ENCODE measurements at places on chromosomes 1 and 21.

DNA sequence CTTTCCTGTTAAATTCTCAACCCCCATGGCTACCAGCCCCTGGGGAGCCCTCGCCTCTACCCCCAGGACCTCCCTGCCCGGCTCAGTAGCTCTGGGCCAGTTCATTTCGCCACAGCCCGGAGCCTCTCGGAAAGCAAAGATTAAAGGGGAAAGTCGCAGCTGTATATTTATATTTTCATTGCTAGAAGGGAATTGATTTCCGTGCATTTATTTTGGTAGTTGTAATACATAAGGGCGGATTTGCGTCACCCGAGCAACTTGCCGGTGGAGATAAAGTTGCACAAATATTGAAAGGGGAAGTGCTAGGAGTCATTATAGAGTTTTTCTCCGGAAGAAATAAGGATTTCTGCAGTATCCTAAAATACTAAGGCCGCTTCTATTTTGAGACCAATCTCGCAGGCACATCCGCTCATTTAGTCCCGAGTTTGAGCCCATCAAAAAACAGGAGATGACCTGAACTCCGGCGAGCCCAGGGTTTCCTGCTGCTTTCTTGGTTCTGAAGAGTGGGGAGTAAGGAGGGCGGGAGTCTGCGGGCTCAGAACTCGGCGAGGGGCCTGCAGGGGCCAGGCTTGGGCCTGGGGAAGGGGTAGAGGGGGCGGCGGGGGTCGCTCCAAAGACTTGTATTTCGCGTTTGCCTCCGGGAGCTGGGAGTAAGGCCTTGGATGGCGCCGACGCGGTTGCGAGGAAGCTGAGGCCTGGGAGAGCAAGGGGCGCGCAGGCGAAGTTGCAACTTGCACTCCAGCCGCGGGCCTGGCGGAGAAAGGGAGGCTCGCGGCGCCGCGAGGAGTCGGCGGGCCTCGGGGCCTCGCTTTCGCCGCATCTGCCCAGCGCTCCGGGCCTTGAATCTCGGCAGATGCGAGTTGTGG is 2.5 kb upstream of the HLX start:
- DNase-seq = no peak

DNA sequence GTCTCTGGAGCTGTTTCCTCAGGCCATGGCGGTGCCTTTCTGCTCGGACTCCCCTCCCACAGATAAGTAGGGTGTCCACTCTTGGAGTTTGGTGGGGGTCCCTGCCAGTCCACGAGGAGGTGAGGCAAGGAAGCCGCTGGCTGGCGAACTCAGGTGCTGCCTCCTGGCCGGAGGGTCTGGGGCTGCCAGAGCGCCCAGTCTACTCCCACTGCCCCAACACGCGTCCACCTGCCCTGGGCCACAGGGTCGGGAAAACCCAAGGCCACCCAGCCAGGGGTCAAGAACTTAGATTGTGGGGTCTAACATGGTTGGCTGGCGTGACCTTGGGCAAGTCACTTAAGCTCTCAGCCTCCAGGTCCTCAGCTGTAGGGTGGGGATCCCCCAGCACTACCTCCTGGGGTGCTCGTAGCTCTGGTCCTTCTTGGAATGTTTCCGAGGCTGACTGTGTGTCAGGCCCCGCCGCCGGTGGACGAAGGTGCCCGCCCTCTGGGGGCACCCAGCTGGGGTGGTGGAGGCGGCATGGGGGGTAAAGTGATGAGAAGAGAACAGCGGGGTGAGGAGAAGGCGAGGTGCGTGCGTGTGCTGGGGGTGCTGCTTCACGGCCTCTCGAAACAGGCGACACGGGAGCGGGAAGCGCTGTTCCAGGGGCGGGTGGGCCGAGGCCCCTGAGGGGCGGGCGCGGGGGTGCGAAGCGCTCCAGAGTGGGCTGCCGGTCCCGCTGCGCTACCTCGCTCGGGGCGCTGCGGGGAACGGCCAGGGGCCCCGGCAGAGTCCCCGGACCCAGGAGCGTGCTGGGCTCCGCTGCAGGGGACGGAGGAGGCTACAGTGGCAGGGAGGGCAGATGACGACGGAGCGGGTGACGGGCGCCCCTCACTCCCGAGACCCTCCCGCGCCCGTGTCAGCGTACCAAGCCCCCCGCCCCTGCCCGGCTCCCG is 1.2 kb downstream of the SH2D5 start:
- DNase-seq = no peak

- DNase-seq = no peak
Measured at GRCh38 chr1:68959461-68960030, 462.7 kb upstream of the DEPDC1 start.

DNA sequence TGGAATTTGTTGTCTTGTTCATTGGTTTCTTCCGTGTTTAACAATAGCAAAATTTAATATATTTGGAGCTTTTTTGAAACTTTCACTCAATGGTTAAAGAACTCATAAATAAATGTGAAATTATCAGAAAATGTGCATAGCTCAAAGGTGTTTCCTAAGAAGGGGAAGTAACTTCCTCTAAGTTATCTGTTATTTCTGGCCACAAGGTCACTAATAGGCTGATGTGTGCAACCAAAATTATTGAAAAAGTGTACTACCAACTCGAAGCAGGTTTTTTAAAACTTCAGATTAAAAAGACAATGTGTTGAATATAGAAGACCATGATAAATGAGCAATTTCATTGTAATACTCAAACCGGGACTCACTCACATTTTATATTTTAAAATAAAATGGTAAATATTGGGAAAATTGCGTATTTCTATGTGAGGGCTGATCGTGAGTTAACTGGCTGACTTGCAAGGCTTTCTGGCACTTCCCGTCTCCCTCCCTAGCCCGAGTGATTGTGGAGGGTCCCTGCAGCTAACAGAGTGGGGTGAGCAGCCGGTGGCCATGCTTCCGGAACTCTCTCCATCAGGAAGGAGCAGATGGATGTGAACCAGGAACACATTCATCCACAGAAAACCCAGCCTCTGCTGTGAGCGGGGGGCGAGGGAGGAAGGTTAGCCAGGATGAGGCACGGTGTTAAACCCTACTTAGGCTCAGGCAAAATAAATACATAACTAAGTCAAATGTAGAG is 96.9 kb downstream of the ERG start:
- no peak for DNase-seq

All from DMS153 (cell line).